Stimulated activated memory B cell treated with anti-CD40 and anti-IgM and Interleukin-4, amounts not matched to agents 10 μg/mL and 1 μg/mL and 100 μg/mL, for 72 hours (primary cell): ENCODE measurements at places on chromosomes 5 and 9.

DNA sequence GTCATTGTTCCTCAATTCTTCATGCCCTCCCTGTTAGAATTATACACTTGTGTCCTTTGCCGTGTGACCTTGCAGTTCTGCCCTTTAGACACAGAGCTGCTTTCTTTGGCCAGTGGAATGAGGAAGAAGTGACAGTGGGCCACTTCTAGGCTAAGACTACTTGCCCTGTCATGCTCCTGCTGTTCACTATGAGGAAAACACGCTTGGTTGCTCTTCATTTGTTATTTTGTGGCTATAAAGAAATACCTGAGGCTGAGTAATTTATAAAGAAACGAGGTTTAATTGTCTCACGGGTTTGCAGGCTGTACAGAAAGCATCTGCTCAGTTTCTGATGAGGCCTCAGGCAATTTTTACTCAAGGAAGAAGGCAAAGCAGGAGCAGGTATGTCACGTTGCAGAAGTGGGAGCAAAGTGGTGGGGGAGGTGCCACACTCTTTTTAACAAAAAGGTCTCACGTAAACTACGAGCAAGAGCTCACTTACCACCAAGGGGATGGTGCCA is 279.1 kb upstream of the DMAC1 start:
- ATAC-seq: no peak

- no peak for ATAC-seq
Measured at GRCh38 chr9:15578714-15579113, 25.9 kb downstream of the CCDC171 start.

DNA sequence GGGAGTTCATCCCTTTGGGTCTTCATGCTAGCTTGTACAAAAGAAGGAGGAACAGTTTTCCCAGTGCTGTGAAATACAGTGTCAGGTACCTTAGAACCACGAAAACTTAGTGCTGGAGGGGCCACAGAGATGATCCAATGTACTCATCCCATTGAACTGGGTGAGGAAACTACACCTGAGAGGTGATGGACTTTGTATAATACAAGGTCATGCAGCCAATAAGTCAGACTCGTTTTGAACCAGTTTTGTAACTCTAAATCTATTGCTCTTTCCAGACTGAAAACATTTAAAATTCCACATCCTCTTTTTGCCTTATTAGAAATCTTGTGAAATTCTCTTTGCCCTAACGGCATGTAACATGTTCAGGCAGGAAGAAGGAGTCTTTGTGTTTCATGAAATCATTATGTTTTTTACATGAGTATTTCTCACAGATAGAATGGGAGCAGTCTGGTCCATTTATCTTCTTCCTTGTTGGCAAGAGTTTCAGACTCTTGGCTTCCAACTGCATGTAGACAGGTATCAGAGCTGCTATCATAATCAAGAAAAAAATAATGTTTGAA is 146.8 kb upstream of the FBXL7 start:
- no peak for ATAC-seq

- ATAC-seq: no peak
Measured at GRCh38 chr9:378263-378662, 163.6 kb downstream of the DOCK8 start.

DNA sequence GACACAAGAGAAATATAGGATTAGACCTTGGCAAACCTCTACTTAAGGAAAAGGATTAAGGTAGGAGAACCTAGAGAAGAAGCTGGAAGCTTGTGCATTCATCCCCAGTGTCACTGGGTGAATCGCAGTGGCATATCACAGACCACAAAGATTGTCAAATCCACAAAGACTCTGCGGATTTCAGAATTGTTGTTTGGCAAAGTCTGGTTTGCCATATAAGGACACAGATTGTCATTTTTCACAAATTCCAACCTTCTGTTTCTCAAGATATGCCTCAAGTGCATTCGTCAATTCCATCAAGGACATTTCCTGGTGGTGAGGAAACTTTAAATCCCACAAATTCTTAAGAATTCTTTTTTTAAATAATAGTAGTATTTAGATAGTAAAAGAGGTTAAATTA is 395.1 kb upstream of the PAPPA start:
- ATAC-seq: no peak
